ENCODE measurements at places on chromosomes 11 and 22.

DNA sequence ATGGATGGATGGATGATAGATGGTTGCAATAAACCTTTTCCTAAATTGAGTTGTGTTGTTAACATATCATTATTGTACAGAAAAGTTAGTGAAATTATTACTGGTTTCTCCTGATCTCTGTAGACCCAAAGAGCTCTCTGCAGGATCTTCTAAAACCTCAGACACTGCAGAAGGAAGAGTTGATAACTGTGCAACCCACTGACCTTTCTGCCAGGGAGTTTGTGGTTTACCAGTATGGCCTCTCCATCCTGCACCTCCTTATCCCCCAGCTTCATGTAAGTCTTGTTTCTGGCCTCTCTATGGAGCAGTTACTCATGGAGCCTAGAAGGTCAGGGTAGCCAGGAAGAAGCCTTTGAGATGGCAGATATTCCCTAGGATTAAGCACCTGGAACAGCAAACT is 45.6 kb downstream of the BTG4 start:
- DNase-seq = no peak

- DNase-seq = no peak
Measured at GRCh38 chr11:3169255-3170043, 4.3 kb upstream of the OSBPL5 start.

DNA sequence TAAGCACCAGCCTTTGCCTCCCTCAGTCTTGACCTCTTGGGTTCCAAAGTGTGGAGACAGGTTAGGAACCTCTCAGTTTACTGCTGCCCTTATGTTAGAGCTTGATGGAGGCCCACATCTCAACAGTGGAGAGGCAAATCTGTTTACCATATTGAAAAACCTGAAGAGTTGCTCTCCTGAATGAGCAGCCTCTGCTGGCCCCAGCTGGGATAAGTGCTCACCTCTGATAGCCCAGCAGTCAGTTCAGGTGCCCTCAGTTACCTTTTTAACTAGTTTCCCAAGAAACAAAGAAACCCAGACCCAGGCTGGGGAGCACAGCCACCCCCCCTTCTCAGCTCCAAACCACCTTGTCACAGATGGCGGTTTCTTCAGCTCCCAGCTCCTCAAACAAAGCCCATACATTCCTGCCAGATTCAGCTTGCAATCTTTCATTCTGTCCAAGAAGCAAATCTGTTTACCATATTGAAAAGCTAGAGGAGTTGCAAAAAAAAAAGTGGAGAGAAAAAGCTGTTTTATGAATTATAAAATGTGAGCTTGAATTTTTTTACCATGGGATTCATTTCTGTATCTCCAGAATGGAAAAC is 57.2 kb downstream of the PPFIBP2 start:
- DNase-seq = no peak

DNA sequence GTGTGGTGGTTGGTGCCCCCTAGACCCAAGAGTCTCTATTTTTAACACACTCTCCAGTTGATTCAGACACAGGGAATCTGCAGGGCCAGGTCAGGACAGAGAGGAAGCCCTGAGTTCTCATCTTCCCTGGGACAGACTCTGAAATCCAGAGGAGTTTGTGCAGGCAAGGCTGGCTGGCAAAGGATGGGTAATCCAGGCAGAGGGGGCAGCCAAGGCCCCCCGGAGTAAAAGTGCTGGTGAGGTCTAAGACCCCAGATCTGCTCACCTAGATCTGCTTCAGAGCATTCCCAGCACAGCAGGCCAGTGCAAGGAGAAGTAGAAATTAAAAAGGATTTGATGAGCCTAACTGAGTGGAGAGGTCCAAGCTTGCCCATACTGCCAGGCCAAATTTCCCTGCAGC is 40.6 kb upstream of the MN1 start:
- no peak for DNase-seq

- no peak for DNase-seq
Measured at GRCh38 chr11:117411736-117412135, 84.1 kb downstream of the CEP164 start.

DNA sequence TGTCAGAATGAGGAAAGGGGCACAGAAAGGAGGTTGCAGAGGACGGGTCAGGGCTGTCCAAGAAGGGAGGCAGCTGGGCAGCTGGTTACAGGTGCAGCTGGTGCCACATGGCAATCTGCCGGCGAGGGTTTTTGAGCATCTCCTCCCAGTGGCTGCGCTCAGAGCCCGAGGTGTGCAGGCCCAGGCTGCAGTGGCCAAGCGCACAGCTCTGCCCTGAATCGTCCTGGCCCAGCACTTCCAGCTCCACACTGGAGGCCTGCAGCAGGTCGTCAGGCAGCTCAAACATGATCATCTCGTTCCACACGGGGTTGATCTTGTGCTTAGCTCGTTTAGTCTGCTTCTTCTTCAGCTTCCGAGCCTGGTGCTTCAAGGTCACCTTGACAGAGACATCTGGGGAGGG is 42.2 kb downstream of the SYT13 start:
- DNase-seq = no peak

DNA sequence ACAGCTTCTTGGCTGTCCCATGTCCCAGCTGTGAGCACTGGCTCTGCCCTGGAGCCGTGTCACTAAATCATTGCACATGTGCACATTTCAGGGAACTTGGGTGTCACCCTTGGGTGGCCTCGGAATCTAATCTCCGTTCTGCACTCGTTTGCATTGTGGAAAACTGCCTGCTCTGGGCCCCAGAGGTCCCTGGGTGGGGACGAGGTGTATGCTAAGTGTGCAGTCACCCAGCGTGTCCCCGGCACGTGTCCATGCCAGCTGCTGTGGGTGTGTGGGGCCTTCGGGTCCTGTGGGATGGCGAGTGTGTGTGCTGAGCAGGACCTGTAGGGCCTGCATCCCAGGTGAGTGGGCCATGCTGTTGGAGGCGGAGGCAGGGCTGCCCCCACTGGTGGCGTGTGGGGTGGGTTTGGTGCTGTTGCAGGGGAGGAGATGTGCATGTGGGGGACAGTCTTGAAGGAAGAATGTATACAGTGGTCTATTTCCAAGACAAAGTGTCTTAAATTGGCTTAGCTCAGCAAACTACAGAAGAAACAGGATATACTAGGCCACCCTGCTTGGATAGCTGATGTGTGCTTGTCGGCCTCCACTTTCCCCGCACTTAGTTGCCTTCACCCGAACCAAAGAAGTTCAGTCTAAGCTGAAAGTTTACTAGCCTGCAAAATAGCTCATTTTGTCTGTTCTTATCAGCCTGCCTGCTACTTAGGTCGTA is 14.6 kb downstream of the TANGO2 start:
- no peak for DNase-seq

Data from GM12864 (cell line).